CD4-positive, alpha-beta T cell treated with Interleukin-15 for 4 hours (primary cell): ENCODE measurements at places on chromosomes 2 and 18.

DNA sequence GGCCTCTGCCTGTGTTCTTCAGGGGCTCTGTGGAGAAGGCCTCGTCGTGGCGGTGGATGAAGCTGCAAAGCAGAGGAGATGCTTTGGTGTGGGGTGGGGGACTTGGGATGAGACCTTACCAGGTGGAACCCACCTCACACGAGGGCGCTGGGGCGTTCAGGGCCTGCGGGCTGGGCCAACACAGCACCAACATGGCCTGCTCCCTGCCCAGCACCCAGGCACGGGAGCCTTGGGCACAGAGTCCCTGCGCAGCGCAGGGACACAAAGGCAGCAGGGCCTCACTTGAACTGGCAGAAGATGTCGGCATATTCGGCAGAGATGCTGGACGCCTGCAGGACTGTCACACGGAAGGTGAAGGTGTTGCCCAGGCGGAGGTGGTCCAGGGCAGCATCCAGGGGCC, 53.8 kb downstream of the AQP12A start:
- DNase-seq, result no peak

DNA sequence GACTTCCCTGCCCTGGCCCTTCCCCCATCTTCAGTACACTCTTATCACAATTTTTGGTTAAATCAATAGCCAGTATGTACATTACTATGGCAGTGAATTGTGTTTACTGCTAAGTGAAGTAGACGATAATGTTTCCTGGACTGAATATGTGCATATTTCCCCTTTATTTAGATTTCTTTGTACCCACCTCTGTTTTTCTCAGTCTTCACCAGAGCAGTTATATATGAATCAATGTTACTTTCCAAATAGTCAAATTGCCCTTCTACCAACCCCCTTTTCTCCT, 97.1 kb upstream of the HS6ST1 start:
- no peak for DNase-seq

DNA sequence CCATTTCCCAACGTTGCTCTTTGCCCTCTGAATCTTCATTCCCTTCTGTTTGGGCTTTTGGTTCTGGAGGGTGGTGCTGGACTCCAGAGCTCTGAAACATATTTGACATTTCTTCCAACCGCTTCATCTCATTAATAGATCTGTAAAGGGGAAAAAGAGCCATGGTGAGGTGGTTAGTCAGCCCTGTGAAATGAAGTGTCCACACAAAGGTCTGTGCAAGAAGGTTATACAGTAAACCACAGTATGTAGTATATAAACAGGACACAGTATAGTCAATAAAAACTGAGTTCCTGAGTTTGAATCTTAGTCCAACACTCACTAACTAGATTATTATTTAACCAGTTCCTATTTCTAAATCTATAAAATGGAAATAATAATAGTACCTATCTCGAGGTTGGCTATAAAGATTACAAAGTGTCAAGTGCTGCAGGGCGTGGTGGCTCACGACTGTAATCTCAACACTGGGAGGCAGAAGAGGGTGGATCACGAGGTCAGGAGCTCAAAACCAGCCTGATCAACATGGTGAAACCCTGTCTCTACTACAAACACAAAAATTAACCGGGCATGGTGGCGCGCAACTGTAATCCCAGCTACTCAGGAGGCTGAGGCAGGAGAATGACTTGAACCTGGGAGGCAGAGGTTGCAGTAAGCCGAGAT, 13.1 kb downstream of the STARD7 start:
- DNase-seq, result no peak

- no peak for DNase-seq
These were observed 3.3 kb downstream of the MYCN start for GRCh38 chr2:15943378-15944280.

- DNase-seq, result no peak
These were observed 70.8 kb upstream of the LPIN2 start for GRCh38 chr18:3083766-3084165.

DNA sequence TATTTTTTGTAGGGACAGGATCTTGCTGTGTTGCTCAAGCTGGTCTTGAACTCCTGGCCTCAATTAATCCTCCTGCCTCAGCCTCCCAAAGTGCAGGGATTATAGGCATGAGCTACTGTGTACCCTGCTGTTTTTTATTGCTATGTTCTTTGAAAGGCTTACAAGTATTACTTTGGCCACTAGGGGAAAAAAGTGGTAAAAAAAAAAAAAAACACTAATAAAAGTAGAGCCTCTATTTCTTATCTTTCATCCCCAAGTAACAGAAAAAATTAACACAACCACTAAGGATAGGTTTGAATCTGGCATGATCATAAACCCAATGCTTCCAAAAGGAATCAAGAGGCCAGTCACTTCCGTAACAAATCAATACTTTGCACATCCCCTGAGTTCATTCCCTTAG, 11.6 kb downstream of the NOL10 start:
- no peak for DNase-seq

DNA sequence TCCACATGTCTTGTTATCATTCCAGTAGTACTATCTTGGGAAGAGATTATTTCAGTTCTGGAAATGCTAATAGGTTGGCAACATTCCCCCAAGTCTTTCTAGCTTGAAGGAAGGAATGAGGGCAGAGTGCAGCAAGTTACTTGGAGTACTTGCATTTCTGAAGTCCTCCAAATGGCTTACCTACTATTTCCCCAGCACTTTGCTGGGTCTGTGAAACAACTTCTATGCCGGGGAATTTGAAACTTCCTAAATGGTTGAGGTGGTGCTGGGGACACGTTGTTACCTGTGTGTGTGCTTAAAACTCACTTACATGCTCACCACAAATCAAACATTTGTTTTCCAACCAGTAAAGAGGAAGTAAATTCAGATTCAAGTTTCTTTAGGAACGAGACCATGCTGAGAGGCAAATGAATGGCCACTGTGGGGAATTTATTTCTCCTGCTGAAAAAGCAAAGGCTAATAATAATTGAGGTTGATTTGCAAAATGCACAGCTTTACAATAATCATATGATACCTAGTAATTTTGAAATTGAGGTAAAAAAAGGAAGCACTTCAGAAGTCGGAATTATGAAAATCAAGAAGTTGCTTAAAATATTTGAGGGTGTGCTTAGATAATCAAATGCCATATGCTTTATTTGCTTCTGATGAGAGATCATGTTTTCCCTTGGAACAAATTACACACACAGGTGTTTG, 1167.7 kb upstream of the ZEB2 start:
- DNase-seq, result no peak

GRCh38 chr18:9708057-9708433, at the start of gene RAB31:
Gene RAB31, plus strand, starts transcription at chr18:9708301. Its CDS starts 105 bp downstream, at chr18:9708406.
- no peak for DNase-seq

- DNase-seq, result peak; percentile 69
These were observed 1.8 kb downstream of the GYPC start for GRCh38 chr2:126657636-126658318.

GRCh38 chr2:167052825-167053224, 164.5 kb downstream of the XIRP2 start:
- no peak for DNase-seq

- no peak for DNase-seq
These were observed 10.7 kb downstream of the BIN1 start for GRCh38 chr2:127096280-127096679.

- DNase-seq, result no peak
These were observed 190.7 kb downstream of the ZBTB7C start for GRCh38 chr18:48218285-48219022.

DNA sequence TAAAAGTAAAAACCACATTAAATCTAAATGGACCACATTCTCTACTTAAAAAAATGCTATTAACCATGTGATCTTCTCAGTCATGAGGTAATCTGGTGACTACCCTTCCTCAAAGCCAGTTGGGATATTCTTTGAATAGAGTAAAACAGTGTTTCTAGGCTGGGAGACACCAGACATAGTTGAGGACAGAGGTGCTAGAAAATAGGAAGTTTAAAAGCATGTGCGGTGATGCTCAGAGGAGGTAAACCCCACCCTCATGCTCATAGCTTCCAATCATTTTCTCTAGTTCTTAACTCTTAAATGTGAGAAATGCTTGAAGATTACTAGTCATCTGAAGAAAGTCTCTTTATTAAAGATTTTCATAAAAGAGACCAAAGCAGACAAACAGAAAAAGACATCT, 30.7 kb upstream of the ELAC1 start:
- DNase-seq, result no peak

DNA sequence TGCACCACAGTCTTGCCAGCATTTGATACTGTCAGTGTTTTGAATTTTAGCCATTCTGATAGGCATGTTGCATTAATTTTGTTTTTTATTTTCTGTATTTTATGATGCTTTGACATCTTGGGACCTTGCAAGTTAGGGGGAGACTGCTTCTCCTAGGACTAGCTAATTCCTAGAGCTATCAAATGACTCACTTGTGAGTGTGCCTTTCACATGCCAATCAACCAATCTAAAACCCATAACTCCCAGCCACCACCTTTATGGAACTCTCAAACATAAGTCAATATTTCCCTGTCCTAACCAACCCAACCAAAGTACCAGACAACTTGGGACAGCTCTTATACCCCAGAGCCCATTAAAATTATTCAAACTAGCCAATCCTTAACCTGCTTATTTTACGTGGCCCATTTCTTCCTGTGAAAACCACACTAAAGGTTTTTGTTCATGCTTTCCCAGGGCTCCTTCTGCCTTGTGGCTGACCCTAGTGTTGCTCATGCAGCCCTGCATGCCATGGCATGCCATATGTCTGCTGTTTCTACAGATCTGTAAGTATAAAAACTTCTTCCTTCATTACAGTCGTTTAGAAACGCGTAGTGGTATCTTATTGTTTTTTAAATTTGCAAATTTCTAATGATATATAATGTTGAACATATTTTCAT, 230.1 kb downstream of the GPD2 start:
- DNase-seq, result no peak

DNA sequence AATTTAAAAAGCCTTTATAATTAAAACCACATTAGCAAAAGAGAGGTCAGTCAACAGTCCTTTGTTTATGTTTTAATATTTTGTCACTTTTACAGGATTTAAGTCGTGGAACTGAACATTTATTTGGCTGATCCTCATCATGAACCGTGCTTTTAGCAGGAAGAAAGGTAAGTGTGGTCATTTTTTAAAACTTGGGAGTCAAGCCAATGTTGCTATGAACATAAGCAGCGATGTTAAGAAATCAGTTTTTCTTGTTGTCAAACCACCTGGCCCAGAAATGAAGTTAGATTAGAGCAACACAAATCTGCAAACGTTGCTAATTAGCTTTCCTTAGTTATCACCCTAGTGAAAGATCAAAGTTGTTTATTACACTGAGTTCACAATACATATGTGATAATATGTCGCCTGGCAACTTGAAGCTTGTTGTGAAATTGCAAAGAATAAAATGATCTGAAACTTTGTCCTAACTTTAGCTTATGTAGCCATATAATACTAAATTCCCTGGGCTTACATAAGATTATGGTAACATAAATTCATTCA, 186.0 kb downstream of the GULP1 start:
- DNase-seq, result no peak

GRCh38 chr2:149572102-149572953, 15.2 kb downstream of the MMADHC start:
- DNase-seq, result no peak

- no peak for DNase-seq
These were observed 104.3 kb downstream of the ARL6IP6 start for GRCh38 chr2:152822676-152823075.

DNA sequence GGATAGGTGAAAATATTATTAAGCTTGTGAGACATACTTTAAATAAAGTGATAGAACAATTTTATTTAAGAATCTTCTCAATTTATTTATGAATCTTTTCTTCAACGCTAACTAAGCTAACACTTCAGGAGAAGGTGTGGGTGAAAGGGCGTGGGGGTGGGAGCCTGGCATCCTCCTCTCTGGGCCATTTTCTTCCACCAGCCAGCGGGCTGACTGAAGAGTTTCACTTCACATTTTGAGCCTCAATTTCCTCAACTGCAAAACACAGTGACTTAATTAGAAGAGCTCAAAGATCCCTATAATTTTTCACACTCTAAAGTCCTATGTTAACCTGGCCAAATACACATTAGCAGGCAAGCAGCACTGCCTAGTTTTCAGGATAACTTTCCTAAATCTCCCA, 94.8 kb downstream of the FTCDNL1 start:
- no peak for DNase-seq

DNA sequence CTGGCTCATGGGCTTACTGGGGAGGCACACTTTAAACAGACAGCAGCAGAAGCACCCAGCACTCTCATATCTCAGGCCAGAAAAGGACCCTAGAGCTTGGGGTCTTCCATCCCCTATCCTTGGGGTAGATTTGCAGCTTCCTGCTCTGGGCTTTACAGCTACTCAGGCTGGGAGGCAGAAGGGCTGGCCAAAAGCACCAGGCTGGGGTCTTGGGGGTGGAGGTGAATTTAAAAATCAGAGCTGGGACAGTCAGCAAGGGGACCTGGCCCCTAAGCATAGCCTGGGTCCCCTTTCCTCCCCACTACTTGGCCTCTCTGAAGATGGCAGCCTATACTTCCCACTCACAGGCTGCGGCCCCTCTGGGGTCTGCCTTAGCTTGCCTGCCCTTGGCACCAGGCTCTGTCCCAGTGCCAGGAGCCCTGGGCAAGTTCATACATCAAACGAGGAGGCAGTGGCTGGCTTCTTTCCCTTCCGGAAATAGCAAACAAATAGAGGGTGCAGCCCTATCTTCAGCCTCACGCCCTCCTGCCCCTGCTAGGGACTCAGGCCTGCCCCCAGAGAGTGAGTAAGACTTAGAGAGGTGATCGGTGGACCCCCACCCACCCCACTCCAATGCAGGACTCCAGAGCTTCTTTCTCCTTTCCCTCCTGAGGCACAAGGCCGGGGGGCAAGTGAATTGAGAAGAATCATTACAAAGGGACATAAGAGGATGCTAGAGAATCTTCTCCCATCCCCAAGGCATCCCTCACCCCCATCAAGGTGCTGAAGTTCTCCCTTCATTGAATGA, 26.0 kb upstream of the TNS1 start:
- no peak for DNase-seq

- no peak for DNase-seq
These were observed 406.3 kb downstream of the CDH7 start for GRCh38 chr18:66156946-66157687.

DNA sequence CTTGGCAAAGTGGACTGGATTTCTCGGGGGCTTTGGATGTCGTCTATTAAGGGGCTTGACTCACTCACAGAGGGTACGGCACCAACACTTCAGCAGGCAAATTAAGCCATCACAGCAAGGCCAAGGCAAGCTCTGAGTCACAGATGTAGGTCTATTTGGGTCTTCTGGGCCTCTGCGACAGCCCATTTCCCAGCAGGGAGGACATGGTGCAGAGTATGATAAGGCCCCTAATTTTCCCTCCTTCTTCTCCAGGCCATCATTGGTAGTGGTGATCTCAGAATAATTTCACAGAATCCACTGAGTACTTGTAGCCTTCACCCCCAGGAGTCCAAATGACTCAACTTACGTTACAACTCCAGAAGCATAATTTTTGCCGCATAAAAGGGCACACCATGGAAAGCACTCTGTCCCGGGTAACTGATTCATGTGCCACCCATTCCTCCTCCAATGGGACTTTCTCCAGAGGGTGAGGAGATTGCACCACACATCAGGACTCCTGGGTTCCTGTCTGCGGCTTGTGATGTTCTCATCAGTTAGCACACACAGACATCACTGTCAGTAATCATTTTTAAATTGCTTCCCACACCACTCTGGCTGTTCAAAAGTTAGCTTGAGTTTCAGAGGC, 164.9 kb downstream of the TXNL1 start:
- DNase-seq, result no peak
